DMS 273 treated with DMSO at 0.1 percent for 48 hours (cell line): ENCODE measurements at places on chromosomes 4 and X.

- no peak for DNase-seq
Observed at GRCh38 chr4:145440292-145441007, 41.2 kb upstream of the SMAD1 start.

- DNase-seq, result no peak
Observed at GRCh38 chr4:87306056-87306455, 16.6 kb downstream of the HSD17B13 start.

- DNase-seq, result no peak
Observed at GRCh38 chr4:71833232-71833900, 49.5 kb upstream of the GC start.

DNA sequence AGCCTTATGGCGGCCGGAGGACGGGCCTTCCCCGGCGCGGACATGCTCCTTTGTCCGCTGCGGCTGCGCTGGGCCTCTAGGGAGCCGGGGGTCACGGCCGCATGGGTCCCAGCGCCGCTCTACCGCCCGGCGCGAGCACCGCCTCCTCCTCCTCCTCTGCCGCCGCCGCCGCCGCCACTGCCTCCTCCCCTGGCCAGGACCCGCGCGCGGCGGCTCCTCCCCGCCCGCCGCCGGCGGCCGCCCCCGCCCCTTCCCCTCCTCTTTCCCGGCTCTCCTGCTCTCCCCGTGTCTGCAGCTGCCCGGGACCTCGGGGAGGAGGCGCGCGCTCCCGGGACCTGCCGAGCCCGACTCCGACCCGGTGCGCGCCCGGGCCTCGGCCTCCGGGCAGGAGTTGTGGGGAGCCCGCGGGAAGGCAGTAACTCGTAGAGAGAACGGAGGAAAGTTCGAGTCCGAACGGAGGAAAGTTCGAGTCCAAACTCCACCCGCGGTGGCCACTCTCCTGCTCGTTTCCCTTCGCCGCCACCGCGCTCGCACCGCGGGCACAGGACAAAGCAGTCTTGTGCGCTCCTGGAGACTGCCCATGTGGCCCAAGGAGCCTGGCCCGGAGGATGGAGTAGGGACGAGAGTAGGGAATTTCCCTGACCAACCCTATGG is at the start of gene ADGRA3:
ADGRA3 (minus strand) TSS at position 179 of the 654 bp plus-strand sequence. CDS start 282 bp downstream, outside the sequence.
- peak; percentile 21 for DNase-seq

GRCh38 chr4:187227907-187228704 is 504.4 kb upstream of the FAT1 start:
- DNase-seq, result no peak

DNA sequence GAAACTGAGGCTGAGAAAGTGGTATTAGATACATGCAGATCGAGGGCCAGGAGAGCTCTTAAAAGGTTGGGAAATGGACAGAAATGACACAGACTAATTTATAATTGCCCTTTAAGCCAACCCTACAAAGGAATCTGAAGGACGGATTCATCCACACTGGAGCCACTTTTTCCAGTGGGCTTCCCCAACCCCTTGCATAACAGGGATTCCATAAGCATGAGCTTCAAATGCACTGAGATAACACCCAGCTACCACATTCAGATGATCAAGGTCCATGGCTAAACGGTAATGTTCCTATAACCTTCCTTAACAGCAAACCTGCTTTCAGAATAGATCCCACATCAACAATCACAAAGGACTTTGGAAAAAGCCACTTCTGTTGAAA is 34.2 kb downstream of the PLAC1 start:
- DNase-seq, result no peak

DNA sequence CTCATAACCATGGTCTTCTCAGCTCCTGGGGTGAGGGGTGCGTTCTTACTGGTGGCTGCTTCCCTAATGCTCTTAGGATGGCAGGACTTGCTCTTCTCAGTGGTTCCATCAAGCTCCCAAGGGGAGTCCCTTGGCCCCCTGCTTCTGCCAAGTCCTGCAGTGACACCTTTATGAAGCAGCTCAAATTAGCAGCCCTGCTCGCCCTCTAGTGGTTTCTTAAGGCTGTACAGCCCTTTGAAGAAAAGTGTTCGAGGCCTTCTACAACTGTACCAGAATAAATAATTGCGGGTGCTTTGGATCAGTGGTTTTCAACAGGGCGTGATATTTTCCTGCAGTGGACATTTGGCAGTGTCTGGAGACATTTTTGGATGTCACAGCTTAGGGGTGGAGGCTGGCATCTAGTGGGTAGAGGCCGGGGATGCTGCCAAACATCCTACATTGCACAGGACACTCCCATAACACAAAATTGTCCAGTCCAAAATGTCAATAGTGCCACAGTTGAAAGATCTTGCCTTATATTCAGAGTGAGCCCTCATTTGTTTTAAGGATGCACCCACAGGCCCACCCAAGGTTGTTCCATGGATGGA is 204.7 kb upstream of the S100G start:
- DNase-seq, result no peak

DNA sequence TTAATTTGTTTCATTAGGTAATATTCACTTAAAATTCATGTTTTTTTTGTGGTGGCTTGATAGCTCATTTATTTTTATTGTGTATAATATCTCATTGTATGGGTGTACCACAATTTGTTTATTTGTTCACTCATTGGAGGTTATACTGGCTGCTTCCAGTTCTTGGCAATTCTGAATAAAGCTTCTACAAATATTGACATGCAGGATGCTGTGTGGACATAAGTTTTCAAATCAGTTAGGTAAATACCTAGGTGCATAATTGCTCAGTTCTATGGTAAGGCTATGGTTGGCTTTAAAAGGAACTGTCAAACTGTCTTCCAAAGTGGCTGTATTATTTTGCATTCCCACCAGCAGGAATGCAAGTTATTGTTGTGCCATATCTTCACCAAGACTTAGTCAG is 504.5 kb upstream of the GALNTL6 start:
- no peak for DNase-seq

- no peak for DNase-seq
Observed at GRCh38 chr4:13455411-13455810, 28.7 kb downstream of the RAB28 start.

DNA sequence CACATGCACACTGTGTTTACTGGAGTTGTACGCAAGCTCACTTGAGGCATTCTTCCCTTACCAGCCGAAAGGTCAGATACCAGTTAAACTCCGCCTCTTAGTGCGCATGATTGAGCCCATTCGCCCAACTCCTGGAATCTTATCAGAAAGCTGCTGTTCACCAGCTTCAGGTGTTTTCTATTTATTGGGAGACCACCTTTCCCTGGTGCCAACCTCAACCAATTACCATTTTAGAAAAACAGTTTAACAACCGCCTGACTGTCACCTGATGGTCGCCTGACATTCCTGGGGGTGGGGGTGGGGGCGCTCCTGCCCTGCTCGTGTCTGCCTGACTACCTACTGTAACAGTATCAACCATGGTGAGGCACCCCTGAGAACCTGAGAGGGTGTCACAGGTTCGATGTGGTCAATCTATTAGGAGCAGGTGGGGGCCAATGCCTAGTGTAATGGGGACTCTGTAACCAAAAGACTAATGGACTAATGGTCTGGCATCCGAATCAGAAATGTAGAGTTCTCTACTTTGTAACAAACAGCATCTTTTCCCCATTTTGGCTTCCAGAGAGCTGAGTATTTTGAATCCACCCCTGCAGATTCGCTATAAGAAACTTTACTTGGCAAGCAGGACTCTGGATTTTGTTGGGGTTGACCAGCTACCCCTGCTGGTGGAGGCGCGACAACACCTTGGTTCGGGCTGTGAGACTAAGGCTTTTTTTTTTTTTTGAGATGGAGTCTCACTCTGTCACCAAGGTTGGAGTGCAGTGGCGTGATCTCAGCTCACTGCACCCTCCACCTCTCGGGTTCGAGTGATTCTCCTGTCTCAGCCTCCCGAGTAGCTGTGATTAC is 58.2 kb upstream of the ZNF157 start:
- peak; percentile 54 for DNase-seq

DNA sequence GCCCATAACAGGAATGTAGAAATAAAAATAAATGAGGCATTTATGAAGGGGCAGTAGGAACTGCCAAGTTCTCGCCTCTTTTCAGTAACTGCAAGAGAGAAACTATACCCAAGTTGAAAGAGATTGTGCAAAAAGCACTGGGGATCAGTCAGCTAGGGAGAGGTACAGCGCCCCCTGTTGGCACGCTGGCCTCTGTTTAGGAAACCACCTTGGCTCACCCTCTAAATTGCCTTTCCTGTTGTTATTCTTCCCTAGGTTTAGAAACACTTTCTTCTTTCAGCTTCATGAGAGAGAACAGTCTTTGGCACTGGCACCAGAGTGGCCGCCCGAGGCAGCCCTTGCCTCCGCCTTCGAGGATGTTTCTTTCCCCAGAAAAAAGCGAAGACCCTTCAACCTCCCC is 348.5 kb downstream of the MID1IP1 start:
- DNase-seq, result peak; percentile 30

DNA sequence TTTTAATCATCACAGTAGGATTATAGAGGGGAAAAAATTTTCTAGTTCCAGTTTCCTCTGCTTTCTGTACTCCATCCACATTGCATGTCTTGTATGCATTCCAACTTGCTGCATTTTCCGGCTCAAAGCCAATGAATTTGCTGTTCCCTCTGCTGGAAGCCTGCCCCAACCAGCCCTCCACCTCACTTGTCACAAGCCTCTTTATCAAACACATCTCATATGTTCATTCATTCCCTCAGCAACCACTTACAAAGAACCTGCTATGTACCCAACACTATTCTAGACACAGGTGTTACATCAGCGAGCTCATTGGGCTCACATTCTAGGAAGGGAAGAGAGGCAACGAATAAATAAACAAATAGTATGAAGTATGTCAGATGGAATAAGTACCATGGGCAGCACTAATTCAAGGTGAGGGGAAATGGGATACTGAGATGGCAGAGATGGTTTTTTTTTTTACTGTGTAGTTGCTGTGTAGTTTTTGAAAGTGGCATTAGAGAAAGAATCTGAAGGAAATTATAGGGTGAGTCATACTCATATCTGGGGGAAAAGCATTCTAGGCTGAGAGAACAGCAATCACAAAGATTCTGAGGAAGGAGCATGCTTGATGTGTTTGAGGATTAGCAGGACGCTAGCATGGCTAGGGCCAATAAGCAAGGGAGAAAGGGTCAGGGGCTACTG is 332.5 kb downstream of the PDGFC start:
- DNase-seq, result no peak

GRCh38 chrX:12007881-12008280 is 130.4 kb upstream of the FRMPD4 start:
- DNase-seq, result no peak

DNA sequence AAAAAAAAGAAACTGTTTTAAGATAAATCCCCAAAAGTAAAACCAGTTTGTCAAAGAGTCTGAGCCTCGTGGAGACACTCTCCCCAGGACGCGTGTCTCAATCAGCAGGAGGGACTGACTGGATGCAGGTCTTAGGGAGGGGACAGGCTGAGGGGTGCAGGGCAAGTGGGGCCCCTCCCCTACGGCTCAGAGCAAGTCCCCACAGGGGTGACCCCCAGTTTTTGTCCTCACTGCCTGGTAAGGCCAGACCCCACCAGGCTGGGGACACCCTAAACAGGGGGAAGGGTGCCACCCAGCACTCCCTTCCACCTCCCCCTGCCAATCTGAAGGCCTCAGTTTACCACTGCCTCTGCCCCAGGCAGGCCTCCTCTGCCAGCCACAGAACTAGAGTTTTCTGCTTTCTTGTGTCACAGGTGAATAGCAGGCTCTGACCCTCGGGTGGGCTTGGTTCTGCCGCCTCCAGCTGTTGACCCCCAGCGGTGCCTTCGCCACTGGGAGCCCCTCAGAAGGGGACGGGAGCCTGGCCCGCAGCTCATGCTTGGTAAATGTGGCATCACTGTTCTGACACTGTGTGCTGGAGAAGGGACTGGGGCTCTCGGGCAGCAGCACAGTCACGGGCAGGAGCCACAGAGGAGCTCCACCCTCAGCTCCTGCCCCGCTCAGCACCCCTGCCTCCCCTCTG is 69.8 kb upstream of the MXD4 start:
- no peak for DNase-seq

GRCh38 chrX:148632444-148632843 is 132.0 kb downstream of the AFF2 start:
- no peak for DNase-seq

- no peak for DNase-seq
Observed at GRCh38 chr4:90120037-90120436, 7.2 kb upstream of the CCSER1 start.

- DNase-seq, result no peak
Observed at GRCh38 chr4:61553557-61554125, 353.5 kb downstream of the ADGRL3 start.

DNA sequence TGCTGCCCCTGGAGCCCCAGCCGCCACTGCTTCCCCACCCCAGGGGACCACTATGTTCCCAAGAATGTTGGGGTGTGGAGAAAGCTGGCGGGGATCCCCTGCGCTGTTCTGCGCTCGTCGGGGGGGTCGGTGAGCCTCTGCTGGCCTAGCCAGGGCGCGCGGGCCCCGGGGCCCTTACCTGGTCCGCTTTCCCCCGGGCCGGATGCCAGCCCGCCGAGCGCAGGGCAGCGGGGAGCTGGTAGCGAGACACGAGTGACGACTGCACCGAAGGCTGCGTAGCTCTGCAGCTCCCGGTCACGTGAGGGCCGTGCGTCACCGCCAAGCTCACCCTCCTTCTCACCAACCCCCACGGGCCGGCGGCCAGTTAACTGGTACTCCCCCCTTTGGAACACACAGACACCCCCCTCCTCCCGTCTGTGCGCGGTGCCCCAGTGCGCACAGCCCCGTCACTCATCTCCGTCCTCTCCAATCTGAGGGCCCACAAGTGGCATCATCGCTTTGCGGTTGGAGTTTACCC is at the start of gene BEX1:
BEX1 (minus strand) TSS at position 254 of the 517 bp plus-strand sequence. CDS start 897 bp downstream, outside the sequence.
- peak; percentile 77 for DNase-seq

GRCh38 chr4:165207016-165207430 is 338 bp upstream of the KLHL2 start:
- no peak for DNase-seq

- DNase-seq, result no peak
Observed at GRCh38 chr4:87531621-87532020, 2.4 kb upstream of the SPARCL1 start.

GRCh38 chrX:31181377-31182000 is 109.6 kb upstream of the FTHL17 start:
- no peak for DNase-seq

- DNase-seq, result no peak
Observed at GRCh38 chrX:118825227-118825626, 1.6 kb downstream of the ZCCHC12 start.

- no peak for DNase-seq
Observed at GRCh38 chr4:71389149-71389827, 50.5 kb downstream of the SLC4A4 start.

DNA sequence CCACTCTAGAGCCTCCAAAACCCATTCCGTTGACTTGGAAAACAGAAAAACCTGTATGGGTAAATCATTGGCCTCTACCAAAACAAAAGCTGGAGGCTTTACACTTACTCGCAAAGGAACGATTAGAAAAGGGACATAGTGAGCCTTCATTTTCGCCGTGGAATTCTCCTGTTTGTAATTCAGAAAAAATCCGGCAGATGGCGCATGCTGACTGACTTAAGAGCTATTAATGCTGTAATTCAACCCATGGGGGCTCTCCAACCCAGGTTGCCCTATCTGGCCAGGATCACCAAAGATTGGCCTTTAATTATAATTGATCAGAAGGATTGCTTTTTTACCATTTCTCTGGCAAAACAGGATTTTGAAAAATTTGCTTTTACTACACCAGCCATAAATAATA is 60.8 kb downstream of the ZNF732 start:
- peak; percentile 3 for DNase-seq

GRCh38 chr4:20621476-20621875 is 78.8 kb upstream of the PACRGL start:
- no peak for DNase-seq
